ENCODE measurements at places on chromosomes 13 and 19. TPM values are rescaled to one million over a fixed set of nuclear protein-coding genes. Genes with fewer than 3 reads are reported as not detected.

The PTGIR gene
- 12.2 TPM for polyA plus RNA-seq

The SYT3 gene
- polyA plus RNA-seq = 0.05 TPM

The ZFP30 gene
- polyA plus RNA-seq = 14.2 TPM

The RAB8A gene
- 101 TPM for polyA plus RNA-seq

The KIR3DL1 gene
- 0.16 TPM for polyA plus RNA-seq

The ZNF628 gene
- 2.0 TPM for polyA plus RNA-seq

DNA sequence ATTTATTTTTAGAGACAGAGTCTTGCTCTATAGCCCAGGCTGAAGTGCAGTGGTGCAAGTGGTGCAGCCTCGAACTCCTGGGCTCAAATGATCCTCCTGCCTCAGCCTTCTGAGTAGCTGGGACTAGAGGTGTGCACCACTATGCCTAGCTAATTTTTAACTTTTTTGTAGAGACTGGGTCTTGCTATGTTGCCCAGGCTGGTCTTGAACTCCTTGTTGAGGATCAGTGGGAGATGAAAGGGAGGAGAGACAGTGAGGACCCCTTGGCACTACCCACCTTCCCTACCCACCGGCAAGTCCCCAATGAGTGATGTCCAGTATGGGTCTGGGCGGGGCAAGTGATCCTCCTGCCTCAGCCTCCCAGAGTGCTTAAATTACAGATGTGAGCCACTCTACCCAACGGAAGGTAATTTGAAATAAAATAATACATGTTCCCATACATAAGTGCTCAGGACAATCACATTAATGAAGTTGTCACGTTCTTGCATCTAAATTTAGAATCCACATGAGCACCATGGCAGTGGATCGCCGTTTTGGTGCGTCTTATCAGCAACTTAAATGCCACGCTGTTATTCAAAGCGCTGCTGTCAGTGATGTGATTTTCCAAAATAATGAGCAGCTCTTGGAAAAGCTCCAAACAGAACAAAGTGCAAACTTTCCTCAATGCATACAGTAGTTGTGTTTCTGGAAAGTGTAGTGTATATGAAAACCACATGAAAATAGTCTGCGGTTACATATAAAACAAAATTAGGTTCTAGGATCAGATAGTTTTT lies 5.9 kb upstream of the ARL11 start:
- no peak for DNase-seq

DNA sequence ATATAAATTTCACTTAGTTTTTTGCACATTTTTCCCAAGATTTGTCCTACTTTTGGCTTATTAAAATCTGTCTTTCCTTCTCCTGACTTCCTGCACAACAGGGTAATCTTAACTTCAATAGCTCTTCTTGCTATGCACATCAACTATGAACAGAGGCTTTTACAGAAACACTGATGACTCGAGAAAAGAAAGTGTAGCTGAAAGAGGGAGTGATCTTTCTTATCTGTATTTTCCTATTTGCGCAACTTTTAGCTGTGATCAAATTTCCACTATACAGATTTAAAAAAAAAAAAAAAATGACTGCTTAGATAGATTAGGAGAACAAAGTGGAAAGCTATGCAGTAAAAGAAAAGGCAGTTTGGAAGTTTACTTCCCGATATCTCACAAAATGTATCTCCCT lies 406.9 kb downstream of the LIG4 start:
- no peak for DNase-seq

GRCh38 chr13:19185865-19186645 lies 4.4 kb upstream of the TUBA3C start:
- no peak for DNase-seq

GRCh38 chr13:24672141-24673132 lies 7.8 kb upstream of the ATP12A start:
- DNase-seq = no peak

- DNase-seq = no peak
These were observed 29.9 kb upstream of the ARGLU1 start for GRCh38 chr13:106597749-106598395.

DNA sequence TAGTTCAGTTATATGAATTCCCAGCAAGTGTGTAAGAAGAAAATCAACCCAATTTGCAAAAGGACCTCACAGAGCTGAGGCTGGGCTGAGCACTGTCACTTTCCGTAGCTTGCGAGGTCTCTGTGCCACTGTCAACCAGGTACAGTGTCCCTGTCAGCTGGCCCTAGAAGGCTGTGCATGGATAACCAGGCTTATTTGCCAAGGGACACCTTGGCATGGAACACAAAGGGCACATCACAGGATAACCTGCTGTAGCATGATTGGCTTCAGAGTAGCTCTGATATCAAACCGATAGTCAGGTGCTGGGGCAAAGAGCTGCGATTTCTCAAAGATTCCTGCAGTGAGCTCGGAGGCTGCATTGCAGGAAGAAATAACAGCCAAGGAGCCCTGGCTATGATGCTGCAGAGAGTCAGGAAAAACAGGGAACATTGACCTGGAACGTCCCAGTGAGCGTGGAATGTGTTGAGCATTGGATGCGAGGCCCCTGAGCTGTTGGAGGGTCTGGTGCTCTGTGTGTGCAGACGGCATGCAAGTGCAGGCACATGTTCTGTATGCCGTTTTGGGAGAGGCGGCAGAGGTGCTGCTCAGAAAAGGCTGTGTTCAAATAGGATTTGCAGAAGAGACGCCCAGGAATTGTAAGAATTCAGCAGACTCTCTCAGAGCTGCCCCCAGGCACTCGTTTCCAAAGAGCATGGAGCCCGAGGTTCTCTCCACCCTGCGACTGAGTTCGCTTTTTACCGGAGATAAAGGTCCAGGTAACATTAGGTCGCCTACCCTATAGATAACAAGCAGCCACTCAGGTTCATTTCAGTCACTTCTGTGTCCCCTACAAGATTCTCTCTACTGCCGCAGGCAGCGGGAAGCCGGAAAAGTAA lies 213.5 kb upstream of the IRS2 start:
- no peak for DNase-seq

- peak; percentile 43 for DNase-seq
These were observed 698 bp downstream of the KANK2 start for GRCh38 chr19:11196406-11197287.

DNA sequence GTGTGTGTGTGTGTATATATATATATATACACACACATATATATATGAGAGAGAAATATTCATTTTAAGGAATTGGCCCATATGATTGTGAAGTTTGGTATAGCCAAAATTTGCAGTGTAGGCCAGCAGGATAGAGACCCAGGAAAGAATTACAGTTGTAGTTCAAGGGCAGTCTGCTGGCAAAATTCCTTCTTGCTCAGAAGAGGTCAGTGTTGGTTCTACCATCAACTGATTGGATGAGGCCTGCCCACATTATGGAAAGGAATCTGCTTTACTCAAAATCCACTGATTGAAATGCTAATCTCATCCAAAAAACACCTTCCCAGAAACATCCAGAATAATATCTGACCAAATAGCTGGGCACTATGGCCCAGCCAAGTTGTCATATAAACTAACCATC lies 24.0 kb downstream of the RNF6 start:
- DNase-seq = no peak

- DNase-seq = no peak
These were observed 13.2 kb downstream of the ING1 start for GRCh38 chr13:110726726-110727125.

GRCh38 chr13:44710576-44710975 lies 134.4 kb upstream of the TSC22D1 start:
- no peak for DNase-seq

- no peak for DNase-seq
These were observed 111.8 kb downstream of the SACS start for GRCh38 chr13:23321535-23322241.

DNA sequence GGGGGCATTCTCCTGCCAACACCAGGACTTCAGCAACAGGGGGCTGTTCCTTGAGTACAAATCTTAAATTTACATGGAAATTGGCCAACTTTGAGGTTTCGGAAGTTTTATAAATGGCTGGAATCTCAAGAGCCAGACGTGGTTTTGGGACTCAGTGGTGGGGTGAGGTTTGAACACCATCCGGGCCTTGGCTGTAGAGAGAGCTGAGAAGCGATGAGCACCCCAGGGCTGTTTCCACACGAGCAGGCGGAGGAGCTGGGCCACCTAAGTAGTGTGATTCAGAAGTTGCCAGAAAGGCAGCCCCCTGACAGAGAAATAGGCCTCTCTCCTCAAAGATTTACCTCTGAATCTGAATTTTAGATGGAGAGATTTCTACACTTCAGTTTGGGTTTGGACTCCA lies 89.0 kb downstream of the FGF9 start:
- DNase-seq = no peak

- DNase-seq = no peak
These were observed 16.1 kb downstream of the CEACAM6 start for GRCh38 chr19:41771410-41771809.

GRCh38 chr13:83352391-83352790 lies 529.9 kb downstream of the SLITRK1 start:
- DNase-seq = no peak

- no peak for DNase-seq
These were observed 926 bp downstream of the PRR12 start for GRCh38 chr19:49591731-49592485.

- DNase-seq = no peak
These were observed 25.6 kb downstream of the DEDD2 start for GRCh38 chr19:42191855-42192254.

- DNase-seq = no peak
These were observed 3.4 kb upstream of the IRF2BP1 start for GRCh38 chr19:45889210-45889885.

DNA sequence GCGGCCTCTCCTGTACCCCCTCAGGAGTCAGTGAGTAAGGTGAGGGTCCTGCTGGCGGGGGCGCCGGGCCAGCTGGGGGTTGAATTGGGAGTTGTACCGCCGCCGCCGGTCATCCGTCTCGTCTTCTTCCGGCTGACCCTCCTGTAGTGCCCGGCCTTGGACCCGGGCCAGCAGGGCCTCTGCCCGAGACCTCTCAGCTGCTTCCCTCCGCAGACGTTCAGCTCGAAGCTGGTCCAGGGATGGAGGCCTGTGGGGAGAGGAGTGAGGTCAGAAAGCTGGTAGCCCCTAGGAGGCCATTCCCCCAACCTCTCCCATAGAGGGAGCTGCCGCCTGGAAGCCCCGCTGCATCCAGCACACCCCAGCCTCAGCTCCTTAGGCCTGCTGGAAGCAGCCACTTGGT lies 3.8 kb downstream of the LENG1 start:
- no peak for DNase-seq

GRCh38 chr19:9075064-9075949 lies 11.6 kb upstream of the OR1M1 start:
- peak; percentile 57 for DNase-seq

DNA sequence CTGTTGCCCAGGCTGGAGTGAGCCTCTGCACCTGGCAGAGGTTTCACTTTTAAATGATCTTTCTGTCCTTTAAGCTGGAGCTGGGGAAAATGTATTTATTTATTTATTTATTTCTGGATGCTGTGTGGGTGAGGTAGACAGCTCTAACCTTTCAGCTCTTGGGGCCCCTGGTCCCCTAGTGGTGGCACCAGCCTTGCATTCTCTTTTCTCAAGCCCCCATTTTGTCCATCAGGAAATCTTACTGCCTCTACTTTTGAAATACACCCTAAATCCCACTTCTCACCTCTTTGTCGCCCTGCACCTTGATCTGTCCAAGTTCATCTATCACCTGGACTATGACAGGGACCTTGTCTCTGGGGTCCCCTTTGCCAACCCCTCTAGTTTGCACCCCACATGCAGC lies 2.1 kb upstream of the B9D2 start:
- DNase-seq = no peak

- DNase-seq = no peak
These were observed 22.7 kb upstream of the LRCH1 start for GRCh38 chr13:46530084-46530935.

GRCh38 chr19:13952931-13953531 lies 722 bp downstream of the DCAF15 start:
- DNase-seq = no peak

- peak; percentile 10 for DNase-seq
These were observed 512.0 kb upstream of the PCDH20 start for GRCh38 chr13:61927648-61928047.

DNA sequence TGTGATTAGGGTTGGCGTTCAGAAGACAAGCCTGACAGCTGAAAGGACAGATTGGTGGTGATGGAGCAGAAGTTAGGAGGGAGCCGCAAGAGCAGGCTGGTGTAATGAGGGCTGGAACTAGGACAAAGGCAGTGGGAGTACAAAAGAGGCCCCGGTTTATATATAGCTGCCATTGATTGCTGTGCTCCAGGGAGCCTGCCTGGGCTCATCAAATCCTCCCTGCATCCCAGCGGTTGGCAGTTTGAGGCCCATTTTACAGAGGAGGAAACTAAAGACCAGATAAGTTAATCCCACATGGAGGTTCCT lies 123.7 kb downstream of the CACNA1A start:
- DNase-seq = no peak

- DNase-seq = no peak
These were observed 93.0 kb upstream of the TEX29 start for GRCh38 chr13:111227405-111227804.

DNA sequence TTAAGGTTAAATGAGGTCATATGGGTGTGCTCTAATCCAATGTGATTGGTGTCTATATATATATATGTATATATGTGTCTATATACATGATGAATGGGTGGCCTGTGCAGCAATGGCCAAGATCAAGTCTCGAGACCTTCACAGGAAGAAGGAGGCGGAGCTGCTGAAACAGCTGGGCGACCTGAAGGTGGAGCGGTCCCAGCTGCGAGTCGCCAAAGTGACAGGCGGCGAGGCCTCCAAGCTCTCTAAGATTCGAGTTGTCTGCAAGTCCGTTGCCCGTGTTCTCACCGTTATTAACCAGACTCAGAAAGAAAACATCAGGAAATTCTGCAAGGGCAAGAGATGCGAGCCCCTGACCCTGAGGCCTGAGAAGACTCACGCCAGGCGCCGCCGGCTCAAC lies 109.8 kb downstream of the EFNB2 start:
- DNase-seq = no peak

Measured in right lung (tissue), 10 donors.